NCI-H1105 (cell line): ENCODE measurements at places on chromosomes 7 and 10.

GRCh38 chr10:70440296-70441160 is 953 bp downstream of the NODAL start:
- DNase-seq: no peak

DNA sequence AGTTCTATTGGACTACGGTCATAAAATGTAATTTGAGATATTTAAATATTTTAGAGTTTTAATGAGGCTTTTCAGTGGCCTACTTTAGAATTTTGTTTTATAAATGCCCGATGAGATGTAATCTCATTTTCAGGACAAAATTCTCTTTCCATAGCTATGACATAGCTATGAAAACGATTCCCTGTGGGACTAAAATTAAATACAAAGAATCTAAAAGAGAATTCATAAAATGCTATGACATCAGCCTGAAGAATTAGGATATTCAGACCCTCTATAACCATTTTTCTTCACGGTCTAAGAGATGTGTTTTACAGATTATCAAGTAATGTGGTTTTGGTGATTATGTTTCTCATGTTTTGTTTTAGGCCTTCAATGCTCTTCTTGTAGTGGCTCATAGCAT is 48.2 kb upstream of the ODAD2 start:
- no peak for DNase-seq

GRCh38 chr7:13108061-13108460 is 420.6 kb downstream of the ARL4A start:
- DNase-seq: no peak

DNA sequence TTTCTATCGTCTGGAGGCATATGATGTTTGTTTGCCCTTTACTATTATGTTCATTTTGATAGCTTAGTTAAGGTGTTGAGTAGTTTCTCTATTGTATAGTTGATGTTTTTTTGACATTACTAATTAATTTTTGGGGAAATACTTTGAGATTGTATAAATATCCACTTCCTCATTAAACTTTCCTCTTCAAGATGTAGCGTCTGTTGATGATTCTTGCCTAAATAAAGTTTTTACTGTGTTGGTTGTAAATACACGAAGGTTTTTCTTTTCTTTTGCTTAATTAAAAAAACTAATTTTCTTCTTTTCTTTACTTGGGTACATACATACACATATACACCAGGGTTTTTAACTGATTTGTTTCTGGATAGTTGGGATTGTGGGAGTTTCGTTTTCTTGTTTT is 8.5 kb downstream of the KMT2E start:
- DNase-seq: no peak

DNA sequence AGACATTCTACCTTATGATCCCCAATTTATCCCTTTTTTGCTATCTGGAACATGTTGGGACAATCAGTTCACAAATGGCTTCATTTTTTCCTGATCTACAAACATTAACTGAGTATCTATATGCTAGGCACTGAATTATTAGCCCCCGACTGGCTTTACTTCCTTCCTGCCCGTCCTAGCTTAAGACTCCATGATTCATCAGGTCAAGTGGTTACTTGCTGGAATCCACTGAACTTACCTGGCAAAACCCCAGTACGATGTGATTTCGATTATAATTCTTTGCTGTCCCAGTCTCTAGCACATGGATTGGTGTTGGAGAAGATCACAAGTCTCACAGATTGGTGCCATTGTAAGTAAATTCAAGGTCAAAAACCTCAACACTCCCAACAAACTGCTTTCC is 77.1 kb downstream of the ORC5 start:
- DNase-seq: no peak

GRCh38 chr7:5455581-5456219 is 32.1 kb upstream of the TNRC18 start:
- DNase-seq: no peak

DNA sequence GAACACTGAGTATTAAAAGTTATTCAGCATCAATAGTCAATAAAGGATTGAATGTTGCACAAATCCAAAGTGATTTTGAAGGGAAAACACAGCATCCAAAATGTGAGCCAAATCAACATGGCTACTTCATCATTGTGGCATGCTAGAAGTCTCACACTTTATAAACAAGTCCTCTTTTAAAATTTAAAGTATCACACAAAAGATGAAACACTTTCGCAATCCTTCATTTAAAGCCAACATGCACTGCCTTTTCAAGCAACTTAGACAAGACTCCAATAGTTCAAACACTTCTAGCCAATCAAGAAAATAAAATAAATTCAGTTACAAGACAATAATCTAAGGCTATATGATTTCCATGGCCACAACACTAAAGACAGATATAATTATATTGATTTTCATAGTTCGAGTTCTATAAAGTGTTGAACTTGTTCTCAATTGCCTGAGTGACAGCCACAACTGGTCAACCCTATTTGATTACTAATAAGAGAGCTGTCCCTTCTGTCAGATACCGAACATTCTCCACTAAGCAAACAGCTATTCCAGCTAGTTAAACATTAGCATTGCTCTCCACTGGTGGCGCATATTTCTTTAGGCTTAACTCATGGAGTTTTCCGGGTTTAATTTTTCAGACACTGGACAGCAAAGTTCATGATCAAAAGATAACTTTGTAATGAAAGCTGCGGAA is 8.3 kb downstream of the EBF3 start:
- DNase-seq: no peak

DNA sequence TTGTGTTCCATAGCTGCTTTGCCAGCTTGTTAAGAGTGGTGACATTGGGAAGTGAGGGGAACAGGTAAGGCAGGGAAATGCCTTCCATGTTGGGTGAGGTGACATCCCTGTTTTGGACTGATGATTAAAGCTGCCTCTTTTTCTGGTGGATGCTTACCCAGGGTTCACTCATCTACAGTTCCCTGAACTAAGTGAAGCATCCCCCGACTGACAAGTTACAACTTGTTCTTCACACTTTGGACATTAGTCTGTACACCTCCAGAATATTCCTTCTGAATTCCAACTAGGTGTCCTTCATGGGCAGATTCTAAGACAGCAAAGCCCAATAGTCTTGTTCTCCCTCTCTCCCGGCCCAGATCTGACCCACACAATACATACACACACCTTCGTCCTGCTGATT is 63.4 kb downstream of the HDAC9 start:
- DNase-seq: no peak

DNA sequence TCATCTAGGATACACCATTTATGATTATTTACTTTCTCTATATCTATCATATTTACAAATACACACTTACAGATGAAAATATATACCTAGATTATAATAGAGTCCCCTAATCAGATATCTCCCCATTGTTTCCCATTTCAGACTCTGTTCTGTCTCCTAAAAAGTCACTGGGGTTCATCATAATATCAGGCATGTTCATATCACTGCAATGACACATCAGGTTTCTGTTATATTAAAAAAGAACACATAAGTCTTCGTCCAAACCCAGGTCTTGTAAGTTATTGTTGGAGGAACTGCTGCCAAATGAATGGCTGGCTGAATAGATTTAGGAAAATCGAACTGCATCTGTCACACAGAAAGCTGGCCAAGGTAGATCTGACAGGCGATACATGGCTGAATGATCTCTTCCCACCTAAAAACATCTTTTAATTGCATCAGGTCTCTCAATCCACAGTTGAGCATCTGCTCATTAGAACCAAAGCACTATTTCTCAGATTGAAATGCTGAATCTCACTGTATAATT is 178.7 kb downstream of the CACNA2D1 start:
- DNase-seq: peak; percentile 59

DNA sequence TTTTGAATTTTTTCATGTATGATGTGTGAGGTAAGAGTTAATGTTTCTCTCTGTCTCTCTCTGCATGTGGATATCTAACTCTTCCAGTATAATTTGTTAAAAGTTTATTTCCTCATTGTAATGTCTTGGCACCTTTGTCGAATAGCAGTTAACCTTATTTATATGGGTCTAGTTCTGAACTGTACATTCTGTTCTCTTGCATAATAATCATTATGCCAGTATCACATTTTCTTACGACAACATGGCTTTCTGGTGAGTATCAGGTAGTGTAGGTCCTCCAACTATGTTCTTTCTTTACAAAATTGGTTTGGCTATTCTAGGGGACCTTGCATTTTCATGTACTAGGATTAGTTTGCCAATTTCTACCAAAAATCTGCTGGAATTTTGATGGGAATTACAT is 337.0 kb upstream of the FZD8 start:
- no peak for DNase-seq

DNA sequence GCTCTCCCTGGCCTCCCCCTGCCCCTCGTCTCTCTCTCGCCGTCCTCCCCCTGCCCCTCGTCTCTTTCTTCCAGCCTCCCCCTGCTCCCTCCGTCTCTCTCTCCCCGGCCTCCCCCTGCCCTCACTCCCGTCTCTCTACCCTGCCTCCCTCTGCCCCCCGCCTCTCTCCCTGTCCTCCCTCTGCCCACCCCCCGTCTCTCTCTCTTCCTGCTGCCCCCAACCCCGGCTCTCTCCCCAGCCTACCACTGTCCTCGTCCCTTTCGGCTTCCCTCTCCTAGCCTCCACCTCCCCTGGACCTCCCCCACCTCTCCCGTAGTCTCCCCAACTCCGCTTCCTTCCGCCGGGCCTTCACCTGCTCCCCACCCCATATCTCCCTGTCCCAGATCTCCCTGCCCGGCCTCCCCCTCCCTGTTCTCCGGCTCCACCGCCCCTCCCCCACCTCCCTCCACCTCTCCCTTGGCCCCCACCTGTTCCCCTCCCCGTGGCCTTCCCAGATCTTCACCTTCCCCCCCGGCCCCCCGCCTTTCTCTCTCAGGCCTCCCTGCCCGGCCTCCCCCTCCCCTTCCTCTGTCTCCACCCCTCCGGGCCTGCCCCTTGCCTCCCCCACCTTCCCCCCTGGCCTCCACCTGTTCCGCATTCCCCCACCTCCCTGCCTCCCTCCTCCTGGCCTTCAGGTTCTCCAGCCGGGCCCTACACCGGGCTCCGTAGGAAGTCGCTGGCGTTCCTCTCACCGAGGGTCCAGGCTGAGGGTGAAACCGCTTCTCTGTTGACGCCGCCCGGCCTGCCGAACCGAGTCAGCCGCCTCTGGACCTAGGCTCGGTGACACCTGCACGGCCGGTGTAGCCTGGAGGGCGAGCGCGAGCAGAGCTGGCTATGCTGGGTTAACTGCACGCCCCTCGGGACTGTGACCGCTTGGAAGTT is 1.2 kb downstream of the GET4 start:
- no peak for DNase-seq

DNA sequence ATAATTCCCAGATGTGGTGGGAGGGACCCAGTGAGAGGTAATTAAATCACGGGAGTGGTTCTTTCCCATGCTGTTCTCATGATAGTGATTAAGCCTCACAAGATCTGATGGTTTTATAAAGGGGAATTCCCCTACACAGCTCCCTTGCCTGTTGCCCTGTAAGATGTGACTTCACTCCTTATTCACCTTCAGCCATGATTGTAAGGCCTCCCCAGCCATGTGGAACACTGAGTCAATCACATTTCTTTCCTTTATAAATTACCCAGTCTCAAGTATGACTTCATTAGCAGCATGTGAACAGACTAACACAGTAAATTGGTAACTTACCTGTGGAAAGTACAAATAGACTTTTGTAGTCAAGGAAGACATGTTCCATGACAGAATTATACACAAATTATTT is 55.2 kb downstream of the ZNF716 start:
- DNase-seq: no peak

DNA sequence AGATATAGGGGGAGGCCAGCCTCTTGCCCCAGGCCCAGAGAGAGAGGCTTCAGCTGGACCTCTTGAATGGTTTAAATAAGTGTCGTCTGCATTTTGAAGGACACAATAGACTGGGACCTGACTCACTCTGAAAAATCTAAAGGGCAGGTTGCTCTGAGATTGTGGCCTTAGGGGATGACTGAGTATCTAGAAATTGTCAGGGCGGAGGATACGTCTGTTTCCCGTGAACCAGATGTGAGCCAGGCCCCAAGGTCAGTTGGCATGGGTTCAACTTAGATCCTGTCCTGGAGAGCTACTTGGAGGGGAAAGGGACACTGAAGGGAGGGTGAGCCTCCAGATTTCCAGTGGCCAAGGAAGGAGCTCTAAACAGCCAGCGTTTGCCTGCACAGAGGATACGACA is 110.2 kb downstream of the CHN2 start:
- no peak for DNase-seq

GRCh38 chr7:11212080-11212711 is 238.5 kb downstream of the PHF14 start:
- DNase-seq: peak; percentile 68

DNA sequence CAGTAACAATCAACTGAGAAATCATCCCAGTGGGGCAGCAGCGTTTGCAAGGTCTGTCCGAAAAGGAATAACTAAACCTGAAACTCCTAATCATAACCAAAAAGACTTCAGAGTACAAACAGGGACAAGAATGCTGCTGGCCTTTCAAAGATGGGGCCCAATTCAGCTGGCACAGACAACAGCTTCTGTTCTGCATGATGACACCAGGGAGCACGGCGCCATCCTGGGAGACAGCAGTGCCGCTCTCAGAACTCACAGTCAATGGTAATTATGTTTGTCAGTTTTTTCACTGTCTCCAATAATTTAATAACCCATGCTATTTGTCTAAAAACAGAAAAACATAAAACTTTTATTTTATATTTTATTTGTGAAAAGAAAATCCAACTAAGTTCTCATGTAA is 90.0 kb downstream of the LARP4B start:
- DNase-seq: no peak

DNA sequence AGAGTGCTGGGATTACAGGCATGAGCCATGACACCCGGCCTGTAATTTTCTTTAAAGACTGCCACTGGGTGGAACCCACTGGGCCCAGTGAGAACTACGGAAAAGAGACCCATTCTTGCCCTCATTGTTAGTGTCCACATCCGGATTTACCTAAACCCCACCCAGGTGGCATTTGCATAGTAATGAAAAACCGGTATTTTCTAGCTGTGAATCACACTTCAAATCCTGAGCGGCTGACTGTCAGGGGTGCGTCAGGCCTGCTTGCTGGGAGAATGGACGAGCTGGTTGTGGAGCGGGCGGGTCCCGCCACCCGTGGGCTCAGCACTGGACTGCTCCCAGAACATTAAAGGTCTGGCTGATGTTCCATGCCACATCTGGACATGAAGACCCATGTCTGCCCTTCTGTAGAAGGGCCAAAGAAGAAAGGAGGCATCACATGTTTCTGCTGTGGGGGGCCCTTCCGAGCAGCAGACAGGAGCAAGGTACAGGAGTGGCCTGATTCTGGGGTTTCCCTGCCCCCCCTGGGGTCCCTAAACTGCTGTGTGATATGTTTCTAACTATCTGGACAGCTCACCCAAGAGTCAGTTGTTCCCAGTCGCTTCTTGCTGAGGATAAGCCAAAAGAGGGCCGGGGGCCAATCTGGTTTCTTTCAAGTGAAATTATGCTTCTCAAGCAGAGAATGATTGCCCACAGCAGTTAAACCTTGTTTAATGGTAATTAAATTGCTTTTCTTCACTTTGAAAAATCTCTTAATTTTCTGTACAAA is 46.4 kb downstream of the KIAA1217 start:
- DNase-seq: no peak
